ENCODE measurements at places on chromosomes 7 and 10.

DNA sequence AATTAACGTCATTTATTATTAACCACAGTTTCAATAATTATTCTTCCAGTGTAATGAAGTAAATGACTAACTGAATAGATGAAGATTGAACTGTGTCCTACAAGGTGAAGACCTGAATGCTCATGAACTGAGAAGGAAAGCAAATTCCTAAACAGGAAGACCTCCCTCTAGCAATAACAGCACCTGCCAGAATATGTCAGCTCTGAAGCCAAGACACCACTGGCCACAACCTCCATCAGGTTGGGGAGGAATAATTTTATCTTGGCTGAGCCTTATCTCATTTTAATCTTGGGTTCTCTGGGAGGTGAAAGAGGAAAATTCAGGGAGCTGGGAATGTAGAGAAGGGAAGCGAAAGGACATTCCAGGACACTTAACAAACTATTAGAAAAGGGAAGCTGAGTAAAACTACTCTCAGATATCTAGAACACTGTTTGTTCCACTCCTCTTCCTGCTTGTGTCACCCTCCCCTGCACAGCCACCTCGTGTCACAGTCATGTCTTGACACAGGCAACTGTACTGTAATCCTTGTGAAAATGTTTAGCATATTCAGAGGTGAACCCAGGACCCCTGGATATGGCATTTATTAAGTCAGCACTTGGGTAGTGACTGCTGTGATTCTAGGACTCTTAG lies 4.6 kb upstream of the SLC13A1 start:
- no peak for DNase-seq

DNA sequence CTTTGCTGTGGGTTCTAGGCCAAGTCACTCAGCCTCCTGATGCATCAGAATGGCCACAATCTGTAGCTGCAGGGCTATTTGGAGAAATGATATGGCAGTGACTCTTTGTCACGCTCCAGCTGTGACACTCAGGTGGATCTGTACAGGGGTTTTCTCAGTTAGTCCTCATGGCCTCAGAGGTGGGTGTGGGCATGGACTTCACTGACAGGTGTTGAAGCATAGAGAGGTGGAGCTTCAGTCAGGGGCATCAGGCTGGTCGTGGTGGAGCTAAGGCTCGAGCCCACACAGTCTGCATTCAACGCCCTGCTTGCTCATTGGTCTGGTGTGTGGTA lies 21.2 kb downstream of the PALD1 start:
- no peak for DNase-seq

DNA sequence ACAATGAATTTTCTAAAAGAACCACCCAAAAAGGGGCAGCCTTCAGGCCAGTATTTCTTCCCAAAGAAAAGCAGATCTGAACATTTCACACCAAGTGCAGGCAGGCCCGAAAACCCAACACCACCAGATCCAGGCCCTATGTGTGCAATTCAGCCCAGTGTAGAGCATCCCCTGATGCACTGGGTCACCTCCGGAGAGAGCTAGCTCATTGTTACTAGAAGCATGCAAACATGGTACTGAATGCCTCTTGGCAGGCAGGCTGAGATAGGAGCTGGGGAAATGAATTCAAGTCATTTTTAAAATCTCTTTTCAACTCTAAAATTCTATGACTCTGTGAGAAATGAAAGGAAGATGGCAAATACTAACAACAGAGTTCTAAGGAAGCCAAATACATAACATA lies 174.8 kb downstream of the ELMO1 start:
- DNase-seq, result no peak

- no peak for DNase-seq
These were observed 105.4 kb upstream of the LAMB4 start for GRCh38 chr7:108235451-108236061.

- no peak for DNase-seq
These were observed 2.4 kb downstream of the ANKRD22 start for GRCh38 chr10:88849234-88849633.

DNA sequence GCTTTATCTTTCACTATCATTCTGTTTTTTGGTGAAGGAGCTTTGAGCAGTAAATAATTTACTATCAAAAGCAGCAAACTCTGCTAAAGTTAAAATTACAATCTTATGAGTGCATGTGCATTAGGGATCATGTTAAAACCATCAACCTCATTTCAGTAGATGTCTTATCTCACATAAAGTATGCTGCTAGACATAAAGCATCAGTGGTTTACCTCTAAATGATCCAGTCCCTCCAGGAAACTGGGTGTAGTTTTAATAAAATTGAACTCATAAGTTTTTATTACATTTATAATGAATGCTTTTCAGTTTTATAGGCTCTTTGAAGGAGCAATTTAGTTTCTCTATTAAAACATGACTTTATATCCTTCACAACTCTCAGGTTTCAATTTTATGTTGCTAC lies 108.7 kb downstream of the LRRN3 start:
- DNase-seq, result no peak

DNA sequence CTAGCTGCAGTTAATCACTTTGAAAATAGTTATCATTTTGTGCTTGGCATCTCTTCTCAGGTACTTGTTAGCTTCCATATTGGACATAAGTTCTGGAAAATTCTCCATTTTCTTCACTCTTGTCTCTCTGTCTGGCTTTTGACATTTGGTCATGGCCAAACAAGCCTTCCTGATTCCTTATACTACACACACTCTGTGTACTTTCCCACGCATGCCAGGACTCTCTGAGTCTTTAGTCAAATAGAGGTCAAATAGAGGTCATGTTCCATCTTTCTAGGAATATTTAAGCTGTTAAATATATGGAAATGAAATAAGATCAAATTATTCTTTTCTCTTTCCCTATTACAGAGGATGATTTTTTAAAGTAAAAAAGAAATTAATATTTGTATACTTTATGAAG lies 235.5 kb upstream of the PLXDC2 start:
- DNase-seq, result no peak

DNA sequence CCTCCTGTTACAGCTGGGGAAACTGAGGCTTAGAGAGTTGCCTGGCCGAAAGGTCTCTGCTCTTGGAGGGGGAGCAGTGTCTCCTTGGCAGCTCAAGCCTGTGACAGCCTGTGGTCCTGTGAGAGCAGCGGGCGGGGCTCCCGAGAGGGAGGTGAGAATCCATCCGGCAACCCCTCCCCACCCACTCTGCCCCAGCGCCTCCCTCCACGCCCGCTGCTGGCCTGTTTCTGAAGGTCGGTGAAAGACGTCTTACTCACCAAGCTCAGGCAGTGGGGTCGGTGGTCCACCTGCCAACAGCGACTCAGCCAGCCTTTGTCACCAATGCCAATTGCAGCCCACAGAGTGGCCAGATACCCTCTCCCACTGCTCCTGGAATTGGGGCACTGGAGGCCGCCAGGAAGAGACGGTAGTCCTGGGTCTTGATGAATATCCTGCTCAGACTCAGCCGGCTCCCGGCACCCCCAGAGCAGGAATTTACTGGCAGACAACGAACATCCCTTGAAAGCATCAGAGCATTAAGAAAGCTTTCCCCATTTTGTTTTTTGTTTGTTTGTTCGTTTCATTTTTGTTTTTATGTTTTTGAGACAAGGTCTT lies 7.4 kb upstream of the TTYH3 start:
- DNase-seq, result no peak

DNA sequence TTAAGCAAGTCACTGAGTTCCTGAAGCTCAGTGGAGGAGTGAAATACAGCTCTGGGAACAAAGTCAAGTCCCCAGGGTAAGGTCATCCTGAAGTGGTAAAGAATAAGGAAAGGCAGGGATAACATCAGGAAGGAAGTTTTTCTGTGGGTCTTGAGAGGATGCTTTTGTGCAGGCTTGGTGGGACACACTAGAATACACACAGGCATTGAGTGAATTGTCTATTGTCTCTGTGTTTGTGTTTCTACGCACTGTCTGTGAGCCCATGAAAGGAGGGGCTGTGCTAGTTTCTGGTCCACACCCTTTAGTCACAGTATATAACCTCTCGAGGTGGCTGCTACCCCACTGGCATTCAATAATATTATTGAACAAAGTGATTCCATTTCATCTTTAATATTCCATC lies 95.8 kb upstream of the ABCB5 start:
- DNase-seq, result no peak

GRCh38 chr10:120799849-120800248 lies 51.3 kb upstream of the WDR11 start:
- DNase-seq, result no peak

- DNase-seq, result no peak
These were observed 8.0 kb downstream of the SAR1A start for GRCh38 chr10:70162151-70162891.

DNA sequence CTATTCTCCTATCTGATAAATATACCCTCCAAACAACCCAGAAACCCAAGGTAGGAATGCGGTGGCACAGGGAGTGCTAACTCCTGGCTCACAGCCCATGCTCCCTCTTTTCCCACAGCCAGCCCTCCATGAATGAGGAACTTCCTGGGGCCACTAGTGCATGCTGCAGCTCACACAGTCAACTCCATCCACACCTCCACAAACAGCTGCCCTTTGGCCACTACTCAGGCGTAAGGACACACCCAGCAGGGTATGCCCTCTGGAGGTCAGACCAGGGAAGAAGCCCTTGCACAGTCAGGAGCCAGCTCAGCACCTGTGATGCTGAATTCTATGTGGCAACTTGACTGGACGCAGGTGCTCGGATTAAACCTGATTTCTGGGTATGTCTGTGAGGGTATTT lies 85.2 kb upstream of the PIK3CG start:
- no peak for DNase-seq

Measured in T-cell (primary cell).